Kidney (tissue), 22 donors: ENCODE measurements at places on chromosomes 2 and 18. TPM values are rescaled to one million over a fixed set of nuclear protein-coding genes. Genes with fewer than 3 reads are reported as not detected.

DNA sequence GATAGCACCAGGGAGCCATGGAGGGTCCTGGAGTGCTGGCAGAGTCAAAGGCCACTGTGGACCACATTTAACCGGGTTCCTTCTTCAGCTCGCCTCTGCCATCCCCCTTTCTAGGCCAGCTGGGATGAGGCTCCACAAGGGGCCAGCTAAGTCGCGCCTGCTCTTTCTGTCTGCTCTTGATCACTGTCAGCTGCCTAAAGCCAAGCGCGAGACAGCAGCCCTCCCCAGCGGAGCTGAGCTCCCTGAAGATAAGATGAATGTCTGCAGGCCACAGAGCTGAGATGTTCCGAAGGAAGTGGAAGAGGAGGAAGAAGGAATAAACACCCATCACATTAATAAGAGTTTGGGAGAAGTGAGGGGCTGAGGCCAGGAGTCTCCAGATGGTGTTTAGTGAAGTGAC lies 99.6 kb downstream of the CELF4 start:
- DNase-seq, result no peak

DNA sequence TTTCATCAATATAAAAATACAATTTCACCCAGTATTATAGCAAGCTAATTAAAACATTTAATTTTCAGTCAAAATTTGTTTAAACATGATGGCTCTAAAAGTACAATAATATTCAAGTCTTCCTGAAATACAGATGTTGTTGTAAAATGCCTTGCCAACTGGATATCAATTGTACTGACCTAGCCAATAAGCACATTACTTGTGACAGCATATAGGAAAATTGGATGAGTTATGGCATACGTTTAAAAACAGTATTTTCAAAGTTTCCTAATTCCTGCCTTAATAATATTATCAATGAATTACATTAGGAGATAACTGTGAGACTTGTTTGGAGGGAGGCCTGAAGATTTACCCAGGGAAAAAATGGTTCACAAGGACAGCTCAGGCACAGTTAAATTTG lies 336.9 kb upstream of the CDH20 start:
- DNase-seq, result no peak

DNA sequence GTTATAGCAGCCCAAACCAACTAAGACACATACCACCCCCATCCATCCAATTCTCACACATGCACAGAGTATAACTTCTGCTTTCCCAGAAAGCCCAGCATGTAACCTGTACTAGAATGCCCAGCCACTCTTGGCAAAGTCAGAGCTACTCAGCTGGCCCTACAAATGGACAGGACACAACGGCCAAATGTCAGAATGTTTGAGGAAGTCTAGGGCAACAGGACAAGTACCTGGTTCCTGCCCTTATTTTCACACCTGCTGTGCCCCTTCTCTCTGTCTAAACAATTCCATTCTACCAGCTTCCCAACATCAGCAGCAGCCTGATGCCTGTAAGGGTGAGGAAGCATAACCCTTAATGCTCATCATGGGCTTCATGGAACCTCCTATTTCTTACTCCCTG lies 15.1 kb upstream of the BZW1 start:
- no peak for DNase-seq

GRCh38 chr2:38268691-38269327 lies 108.3 kb downstream of the ATL2 start:
- no peak for DNase-seq

GRCh38 chr2:230512955-230513748 lies 97.2 kb downstream of the SP100 start:
- DNase-seq, result no peak

DNA sequence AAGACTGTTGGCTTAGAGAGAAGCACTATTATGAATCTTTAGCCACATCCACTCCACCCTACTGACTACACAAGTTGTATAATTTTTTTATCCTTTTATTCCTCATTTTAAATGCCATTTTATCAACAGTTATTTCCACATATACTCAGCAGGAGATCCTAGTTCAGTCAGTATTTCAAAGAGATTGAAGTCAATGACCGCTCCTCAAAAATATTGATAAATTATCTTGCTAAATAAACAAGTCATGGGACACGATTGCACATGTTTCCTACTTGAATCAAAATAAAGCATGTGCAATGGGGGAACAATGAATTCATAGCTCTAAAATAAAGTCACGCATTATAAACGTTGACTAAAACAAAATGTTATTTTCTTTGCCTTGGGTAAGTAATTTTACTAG lies 496.5 kb downstream of the LRRTM4 start:
- no peak for DNase-seq

- DNase-seq, result no peak
Observed at GRCh38 chr2:88067598-88067997, at the start of gene SMYD1. Gene SMYD1 (plus strand): TSS chr2:88067825. CDS start chr2:88067865, 40 bp downstream.

DNA sequence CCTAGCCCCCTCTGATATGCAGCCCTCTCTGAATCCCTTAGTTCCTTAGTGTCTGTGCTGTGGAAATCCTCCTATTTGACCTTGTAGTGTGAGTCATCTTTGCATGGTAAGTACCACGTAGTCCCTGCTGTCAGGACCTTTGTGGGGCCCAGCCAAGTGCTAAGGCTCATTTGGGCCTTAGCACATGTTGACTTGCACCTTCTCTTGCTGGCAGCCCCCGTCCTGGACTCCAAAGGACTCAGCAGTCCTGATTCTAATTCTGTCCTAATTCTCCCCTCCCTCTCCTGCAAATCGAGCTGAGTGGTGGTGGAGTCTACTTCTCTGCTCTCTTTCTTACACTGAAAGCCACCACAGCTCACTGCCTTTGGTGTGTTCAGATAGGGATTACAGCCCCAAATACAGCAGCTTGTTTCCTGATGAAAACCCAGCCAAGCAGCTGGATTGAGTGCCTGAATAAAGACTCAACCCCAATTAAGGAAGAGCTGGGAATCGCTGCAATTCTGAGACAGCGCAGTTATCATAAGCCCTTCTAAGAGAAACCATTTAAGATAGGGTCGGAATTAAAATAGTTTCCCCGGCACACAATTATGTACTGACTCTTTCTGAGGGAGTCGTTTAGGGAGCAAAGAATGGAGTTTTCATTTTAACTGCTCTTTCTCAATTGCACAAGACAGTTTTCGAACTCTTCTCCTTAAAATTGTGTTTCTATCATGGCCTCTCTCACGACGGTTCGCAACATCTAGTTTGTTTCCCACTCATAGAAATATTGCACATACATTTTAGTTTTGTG lies 215.6 kb upstream of the TNP1 start:
- DNase-seq, result no peak

- peak; percentile 88 for DNase-seq
Observed at GRCh38 chr2:23574919-23575654, 190.1 kb downstream of the KLHL29 start.

DNA sequence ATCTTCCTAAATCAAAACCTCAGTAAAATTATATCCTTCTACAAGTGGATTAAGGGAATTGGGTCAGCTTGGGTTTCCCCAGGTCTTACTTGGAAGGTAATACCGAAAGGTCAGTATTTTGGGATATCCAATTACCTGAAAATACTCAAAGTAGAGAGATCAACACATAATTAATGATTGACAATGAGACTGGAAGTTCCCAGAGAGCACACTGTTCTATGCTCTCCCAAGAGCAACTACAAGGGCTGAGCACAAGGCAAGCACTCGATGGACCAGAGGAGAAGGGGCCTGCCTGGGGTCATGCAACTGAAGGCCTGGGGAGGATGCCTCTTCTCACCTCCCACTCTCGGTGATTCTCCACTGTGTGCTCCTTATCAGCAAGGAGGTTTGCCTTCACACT lies 159.2 kb upstream of the ACAA2 start:
- no peak for DNase-seq

GRCh38 chr2:98634406-98635092 lies 26.2 kb downstream of the UNC50 start:
- DNase-seq, result no peak

GRCh38 chr2:142980246-142981068 lies 103.0 kb downstream of the KYNU start:
- DNase-seq, result no peak

DNA sequence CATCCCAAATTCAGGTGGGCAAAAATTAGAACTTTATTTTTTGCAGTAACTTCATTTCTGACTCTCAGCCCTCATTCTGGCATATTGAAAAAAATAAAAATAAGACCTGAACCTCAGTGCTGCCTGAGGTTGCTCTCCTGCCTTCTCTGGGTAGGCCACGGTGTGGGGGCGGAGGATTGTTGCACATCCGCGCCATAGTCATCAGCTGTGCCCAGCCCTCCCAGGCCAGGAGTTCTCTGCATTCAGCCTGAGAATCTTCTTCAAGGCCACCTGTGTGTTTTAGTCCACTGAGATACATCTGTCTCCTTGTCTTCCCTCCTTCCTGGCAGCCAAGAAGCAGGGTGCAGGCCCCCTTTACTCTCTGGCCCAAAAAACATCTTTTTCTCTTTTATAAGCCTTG lies 94.7 kb downstream of the ARMC9 start:
- no peak for DNase-seq

GRCh38 chr2:50116096-50117010 lies 915.6 kb downstream of the NRXN1 start:
- no peak for DNase-seq

DNA sequence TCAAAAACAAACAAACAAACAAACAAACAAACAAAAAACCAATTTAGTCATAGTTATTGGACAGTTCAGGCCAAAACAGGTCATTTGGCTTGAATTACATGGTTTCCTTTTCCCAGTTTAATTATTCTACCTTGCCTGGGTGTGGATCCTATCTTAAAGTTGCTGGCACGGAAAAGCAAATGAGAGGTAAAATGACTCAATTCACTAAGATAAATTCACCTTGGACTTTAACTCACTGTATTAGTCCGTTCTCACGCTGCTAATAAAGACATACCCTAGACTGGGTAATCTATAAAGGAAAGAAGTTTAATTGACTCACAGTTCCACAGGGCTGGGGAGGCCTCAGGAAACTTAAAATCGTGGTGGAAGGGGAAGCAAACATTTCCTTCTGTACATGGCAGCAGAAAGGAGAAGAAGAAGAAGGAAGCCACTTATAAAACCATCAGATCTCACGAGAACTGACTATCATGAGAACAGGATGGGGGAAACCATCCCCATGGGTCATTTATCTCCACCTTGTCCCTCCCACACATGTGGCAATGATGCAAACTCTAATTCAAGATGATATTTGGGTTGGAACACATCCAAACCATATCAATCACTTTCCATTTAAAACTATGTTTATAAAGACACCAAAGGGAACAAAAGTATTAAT lies 22.5 kb upstream of the TRAPPC8 start:
- DNase-seq, result no peak

DNA sequence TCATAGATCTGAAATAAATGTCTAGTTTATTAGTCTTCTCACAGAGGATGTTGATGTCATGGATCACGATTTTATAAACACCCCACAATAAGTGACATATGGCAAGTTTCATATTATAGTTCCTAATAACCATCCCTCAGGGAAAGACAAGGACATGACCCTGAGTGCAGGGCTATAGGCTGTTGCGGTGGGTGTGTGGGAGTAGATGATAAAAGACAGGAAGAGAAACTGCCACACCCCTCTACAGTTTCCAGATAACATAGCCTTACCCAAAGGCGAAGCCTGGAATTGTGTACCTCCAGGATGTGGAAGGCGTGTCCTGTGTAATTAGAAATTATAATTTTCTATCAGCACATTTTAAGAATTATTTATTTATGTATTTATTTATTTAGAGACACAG lies 2.4 kb upstream of the NEDD4L start:
- DNase-seq, result no peak

- no peak for DNase-seq
Observed at GRCh38 chr2:186617771-186618170, 27.9 kb downstream of the ITGAV start.

DNA sequence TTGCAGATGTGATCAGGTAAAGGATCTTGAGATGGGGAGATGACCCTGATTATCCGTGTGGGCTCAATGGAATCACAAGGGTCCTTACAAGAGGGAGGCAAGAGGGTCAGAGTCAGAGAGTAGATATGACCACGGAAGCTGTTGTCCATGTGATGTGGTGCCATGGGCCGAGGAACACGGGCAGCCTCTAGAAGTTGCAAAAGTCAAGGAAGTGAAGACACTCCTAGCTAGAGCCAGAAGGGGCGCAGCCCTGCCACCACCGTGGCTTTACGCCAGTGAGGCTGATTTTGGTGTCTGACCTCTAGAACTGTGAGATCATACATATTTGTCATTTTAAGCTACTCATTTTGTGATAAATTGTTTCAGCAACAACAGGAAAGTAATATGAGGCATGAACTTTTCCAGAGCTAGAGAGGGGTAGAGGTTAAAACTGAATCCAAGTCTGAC lies 114.4 kb downstream of the CAPN13 start:
- no peak for DNase-seq

- peak; percentile 94 for DNase-seq
Observed at GRCh38 chr18:7272311-7273049, 41.6 kb downstream of the LRRC30 start.

DNA sequence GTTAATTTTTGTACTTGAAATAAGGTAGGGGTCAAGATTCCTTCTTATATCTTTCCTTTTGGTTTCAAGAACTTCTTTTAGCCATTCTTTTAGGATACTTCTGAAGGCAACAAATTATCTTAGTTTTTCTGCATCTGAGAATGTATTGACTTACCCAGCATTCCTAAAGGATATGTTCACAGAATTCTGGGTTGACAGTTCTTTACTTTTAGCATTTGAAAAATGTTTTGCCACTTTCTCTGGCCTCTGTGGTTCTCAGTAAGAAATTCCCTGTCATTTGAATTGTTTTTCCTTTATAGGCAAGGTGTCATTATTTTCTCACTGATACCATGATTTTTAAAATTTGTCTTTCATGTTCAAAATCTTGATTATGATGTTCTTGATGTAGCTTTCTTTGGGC lies 162.4 kb downstream of the GALNT1 start:
- DNase-seq, result no peak

GRCh38 chr2:205041472-205042130 lies 496.3 kb downstream of the PARD3B start:
- no peak for DNase-seq

DNA sequence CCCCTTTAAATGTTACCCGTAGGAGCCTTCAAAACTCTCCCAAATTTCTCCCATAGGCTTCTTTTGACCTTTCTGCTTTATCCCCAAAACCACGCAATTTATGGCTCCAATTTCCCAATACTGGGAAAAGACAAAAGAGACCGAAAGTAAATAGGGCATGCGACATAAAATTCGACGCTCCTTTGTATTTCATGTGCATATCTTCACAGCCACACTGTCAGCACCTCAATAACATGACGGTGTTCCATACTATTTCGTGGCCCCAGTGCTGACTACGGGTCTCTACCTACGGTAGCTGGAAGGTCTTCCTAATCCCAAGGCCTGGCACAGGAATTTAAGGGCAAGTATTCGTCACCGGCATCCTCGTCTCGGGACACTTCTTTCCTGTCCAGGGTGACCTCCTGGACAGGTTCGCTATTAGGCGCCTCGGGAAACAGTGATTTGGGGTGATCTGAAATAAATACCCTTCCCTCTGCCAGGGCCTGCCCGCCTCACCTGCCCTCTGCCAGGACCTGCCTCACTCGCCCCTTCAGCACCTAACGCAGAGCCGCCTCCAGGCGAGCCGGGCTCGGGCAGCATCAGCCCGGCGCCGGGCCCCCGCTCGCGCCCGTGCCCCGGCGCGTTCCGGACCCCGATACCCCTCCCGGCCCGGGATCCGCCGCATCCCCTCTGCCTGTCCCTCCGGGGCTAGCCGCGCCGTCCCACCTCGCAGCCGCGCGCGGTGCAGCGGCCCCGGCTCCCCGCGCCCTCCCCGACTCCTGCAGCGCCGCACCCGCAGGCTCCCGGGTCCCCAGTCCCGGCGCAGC lies 680 bp downstream of the DTNB start:
- DNase-seq, result peak; percentile 78

RGPD3 gene
- 0.41 TPM for polyA plus RNA-seq

SPOPL gene
- 4.0 TPM for polyA plus RNA-seq

MRPL53 gene
- 157 TPM for polyA plus RNA-seq

GPR39 gene
- 4.9 TPM for polyA plus RNA-seq

SLC4A5 gene
- 1.1 TPM for polyA plus RNA-seq

RRM2 gene
- polyA plus RNA-seq, result 3.6 TPM

SH3BP4 gene
- polyA plus RNA-seq, result 20.0 TPM

ANKRD30BL gene
- not detected for polyA plus RNA-seq

TSN gene
- 37.9 TPM for polyA plus RNA-seq
